ENCODE measurements at places on chromosomes 1 and 21. TPM values are rescaled to one million over a fixed set of nuclear protein-coding genes. Genes with fewer than 3 reads are reported as not detected.

GRCh38 chr1:208928349-208929010, 655.0 kb upstream of the CAMK1G start:
- DNase-seq: no peak

The TARS2 gene
- total RNA-seq: 35.9 TPM

The WDR4 gene
- total RNA-seq: 23.9 TPM

DNA sequence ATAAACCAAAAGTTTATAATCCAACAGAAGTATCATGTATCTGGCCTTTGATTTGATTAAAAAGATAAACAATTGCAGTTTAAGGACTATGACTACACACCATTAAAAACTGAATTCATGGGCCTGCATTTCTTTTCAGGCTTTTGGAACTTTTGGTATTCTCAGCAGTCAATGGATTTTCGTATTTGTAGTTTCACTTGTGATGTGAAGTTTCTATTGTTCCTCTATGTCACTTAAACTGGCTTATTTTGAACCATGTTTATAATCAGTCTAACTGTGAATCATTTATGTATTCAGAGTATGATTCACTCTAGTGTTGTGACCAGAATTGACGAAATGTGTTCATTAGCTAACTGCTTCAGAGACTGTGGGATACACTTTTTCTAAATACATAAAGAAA, 132.9 kb downstream of the COQ8A start:
- no peak for DNase-seq

DNA sequence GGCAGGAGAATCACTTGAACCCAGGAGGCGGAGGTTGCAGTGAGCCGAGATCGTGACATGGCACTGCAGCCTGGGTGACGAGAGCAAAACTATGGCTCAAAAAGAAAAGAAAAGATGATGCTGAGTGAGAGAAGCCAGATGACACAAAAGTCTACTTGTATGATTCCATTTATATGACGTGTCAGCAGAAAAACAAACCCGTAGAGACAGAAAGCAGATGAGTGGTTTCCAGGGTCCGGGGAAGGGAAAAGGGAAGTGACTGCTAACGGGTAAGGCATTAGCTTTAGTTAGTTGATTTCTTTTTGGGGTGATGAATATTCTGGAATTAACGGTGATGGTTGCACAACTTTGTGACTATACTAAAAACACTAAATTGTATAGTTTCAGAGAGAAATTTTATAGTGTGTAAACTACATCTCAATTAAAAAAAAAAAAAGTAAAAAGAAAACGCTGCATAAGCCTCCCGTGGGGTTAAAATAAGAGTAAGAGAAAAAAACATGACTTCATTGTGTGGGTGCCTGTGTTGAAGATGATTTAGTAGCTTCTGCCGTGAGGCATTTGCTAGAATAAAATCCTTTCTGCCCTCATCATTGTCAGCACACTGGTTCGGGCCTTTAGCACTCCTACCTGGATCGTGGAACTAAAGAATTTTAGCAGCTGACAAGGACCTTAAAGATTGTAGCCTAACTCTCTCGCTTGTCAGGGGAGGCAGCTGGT, 24.7 kb upstream of the ATP5PO start:
- no peak for DNase-seq

DNA sequence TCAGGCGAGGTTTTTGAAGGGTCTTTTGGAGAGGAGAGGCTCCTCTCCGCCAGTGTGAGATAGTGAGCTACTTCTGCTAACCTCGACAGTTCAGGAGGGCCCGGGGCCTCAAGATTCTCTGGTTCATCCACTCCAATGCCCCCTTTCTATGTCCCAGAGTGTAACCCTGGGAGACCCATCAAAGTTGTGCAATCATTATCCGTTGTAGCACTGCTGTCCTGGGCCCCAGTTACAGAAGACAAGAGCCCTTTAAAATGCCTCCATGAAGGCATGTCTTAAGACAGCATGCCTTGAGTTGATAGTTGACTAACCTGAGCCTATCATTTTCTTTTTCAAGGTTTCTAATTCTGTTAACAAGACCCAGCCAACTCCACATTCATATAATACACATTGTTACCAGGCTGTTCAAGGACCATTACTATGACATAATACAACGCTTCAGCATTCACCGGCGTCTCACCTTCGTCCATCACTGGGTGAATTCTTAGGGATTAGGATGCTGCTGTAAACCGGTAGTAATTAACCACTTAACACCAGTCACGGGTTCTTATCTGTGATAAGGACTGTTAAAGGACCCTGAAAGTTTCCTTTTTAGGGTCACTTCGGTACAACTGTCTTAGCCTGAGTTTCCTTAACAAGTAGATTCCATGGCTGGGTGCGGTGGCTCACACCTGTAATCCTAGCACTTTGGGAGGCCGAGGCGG, 37.4 kb upstream of the CDC42BPA start:
- no peak for DNase-seq

DNA sequence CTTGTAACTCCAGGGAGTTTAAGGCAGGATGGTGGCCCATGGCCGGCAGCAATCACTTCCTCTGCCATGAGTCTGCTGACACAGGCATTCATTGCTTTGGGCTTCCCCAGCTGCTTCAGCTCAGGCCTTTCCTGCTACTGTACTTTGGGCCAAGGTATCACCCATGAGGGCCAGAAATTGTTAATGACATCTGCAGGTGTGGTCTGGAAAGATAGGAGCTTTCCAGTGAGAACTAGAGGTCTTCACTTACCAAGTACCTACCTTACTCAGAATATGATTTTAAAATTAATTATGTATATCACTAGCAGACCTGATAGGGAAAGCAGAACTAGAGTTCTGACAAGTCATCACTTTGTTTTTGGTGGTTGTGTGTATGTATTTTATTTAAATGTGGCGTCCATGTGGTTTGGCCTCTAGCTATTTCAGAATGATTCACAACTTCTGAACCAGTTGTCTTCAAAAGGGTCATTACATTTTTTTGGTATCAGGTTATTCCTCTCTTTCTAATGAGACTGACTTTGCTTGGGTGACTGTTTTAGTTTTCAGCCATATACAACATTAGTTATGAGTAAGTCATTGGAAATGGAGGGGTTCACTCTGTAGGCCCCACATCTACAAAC, 2.7 kb downstream of the RGL1 start:
- no peak for DNase-seq

The CD53 gene
- total RNA-seq: 530 TPM

DNA sequence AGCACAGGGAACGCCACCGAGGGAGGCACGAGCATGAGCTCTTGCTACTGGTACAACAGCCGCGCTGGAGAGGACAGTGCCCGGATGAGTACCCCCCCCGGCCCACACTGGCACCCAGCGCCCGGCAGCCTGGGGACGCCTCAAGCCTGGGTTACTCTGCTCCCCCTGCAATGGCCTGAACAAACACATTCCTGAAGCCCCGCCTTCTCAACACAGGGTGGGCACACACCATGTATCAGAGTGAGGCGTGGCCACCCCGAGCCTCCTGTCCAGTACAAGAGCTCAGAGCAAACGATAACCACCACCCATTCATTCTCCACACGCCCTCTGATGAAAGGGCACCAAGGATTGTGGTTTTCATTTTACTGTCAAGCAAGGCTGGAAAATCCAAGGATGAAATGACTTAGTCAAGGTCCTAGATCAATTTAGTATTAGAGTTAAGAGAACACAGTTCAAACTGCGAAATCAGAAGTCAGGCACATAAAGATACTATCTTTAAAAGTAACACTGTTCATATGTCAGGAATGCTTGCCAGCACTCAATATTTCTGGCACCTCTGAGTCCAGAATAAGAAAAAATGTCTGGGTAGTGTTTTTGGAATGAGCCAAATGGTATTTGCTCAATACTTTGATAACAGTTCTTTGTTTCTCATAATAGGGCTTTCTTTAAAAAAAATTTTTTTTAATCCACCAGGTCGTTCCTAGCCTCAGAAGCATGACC, 22.0 kb downstream of the UBE2G2 start:
- DNase-seq: no peak

DNA sequence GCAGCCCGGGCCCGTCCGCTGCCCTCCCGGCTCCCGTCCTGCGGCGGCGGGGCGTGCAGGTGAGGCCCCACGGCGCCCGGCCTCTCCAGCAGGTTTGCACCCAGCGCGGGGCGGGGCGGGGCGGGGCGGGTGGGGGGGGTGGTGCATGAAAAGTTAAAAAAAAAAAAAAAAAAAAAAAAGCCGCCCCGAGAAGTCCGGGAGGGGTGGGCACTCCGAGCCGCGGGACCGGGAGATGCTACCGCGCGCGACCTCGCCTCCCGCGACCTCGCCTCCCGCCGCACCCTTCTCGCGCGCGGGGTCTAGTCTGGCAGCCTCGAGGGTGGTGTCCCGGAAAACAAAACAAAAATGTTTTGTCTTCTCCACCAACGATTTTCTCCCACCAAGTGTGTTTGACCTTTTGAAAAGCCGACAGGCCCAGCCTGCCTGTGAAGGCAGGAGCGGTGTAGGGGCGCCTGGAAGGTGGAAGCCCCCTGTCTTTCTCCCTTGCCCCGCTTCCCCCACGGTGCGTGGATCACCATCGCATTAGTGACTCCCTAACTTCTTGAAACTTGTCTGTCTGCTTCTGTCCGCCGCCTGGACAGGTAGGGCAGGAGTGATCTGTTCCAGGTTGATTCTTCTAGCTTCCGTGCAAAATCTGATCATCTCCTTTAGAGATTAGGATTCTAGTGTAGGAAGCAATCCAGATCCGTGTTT, 569 bp downstream of the RCAN3 start:
- DNase-seq: peak; percentile 55

The E2F2 gene
- total RNA-seq: 112 TPM

DNA sequence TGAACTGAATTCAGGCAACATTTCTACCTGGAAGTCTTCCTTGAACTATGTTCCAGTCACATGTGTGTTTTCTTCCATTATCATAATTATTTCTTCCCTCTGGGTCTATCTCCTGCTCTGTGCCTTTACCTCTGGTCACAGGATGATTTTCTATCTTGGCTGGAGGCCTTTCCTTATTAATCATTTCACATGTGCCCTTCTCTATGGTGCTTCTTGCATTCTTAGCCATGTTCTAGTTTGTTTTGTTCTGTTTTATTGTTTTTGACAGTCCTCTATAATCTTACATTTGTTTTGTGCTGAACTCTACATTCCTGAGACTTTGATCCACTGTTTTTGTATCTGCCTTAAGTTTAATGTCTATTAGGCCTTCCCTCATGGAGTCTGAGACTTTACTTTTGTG, 51.0 kb downstream of the SGIP1 start:
- no peak for DNase-seq

DNA sequence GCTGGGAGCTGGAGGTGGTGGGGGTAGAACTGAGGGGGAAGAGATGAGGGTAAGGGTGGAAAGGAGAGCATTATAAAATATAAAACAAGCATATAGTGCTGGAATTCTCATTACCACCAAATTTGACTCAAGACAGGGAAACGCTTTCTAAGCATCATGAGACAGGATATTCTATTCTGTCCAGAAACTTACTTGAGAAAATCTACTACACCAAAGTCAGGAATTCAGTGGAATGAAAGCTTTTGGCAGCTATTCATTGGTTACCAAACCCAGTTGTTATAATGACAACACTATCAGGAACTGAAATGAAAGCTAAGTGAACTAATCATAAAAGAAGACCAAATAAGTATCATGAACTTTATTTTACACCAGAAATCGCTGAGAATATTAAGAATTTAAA, 14.5 kb downstream of the AIDA start:
- no peak for DNase-seq

- no peak for DNase-seq
These were observed 147.5 kb downstream of the CASZ1 start for GRCh38 chr1:10648689-10649516.

GRCh38 chr1:107225706-107226105, 84.9 kb downstream of the NTNG1 start:
- DNase-seq: no peak

DNA sequence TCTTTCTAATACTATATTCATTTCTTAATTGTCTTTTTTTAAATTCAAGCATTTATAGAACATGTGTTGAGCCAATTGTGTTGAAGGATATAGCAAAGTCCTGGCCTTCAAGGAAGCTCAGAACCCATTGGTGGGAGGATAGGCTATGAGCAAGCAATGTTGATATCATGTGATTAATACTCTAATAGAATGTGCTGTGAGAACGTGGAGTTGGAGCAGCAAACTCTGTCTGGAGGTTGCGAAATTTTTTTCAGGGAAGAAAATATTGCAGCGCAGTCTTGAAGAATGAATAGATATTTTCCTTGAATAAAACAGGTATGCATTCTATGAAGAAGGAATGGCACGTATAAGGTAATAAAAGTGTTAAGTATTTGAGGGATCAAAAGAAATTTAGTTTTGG, 229.2 kb upstream of the KCNK2 start:
- no peak for DNase-seq

GRCh38 chr1:35452106-35452774, 105.0 kb downstream of the KIAA0319L start:
- no peak for DNase-seq

GRCh38 chr1:28258628-28259251, 578 bp upstream of the SESN2 start:
- no peak for DNase-seq

The CYP4A22 gene
- not detected for total RNA-seq

- peak; percentile 10 for DNase-seq
These were observed 16.9 kb upstream of the GNG12 start for GRCh38 chr1:67850151-67850551.

The BMP8A gene
- total RNA-seq: not detected

DNA sequence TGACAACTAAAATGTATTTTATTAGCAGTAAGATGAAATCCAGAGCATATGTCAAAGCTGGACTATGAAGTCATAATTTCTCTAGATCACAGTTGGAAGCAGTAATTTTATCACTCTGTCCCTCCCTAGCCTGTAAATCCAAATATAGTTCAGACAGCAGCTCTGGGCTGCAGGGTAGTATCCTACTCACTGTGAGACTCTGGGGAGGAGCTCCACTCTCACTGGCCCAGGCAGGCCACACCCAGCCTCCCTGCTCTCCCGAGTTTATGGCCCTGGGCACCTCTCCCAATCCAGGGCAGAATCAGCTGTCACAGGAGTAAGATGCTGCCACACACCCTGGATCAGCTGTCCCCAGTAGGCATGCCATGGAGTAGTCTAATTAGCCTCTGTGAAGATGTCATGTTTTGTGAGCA, 131.1 kb downstream of the HLCS start:
- DNase-seq: no peak

The NKAIN1 gene
- total RNA-seq: 0.42 TPM

DNA sequence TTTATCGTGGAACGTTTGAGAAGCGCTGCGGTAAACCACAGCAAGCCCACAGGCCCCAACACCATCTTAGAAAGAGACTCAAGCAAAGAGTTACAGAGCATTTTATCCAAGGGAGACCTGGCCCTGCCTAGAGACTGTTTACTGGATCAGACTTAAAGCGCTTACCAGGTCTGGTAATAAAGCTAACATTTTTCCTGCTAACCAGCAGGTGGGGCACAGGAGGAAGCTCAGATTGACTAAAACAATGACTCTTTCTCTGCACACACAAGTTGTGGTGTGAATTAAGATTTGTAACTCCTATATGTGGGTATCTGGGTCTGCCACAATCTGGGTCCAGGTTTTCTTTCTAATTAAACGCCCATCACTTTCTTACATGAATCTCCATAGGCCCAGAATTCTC, 136.5 kb upstream of the ETS2 start:
- DNase-seq: peak; percentile 6

GRCh38 chr1:153795330-153795837, 20.2 kb downstream of the SLC27A3 start:
- no peak for DNase-seq

The BMP8B gene
- 0.12 TPM for total RNA-seq
